ENCODE measurements at places on chromosomes 3 and 15.
A peak's percentile ranks its signal among the peaks of the same experiment; 100 is the strongest.

- DNase-seq: no peak
Measured at GRCh38 chr3:113514265-113514769, 639 bp downstream of the SPICE1 start.

DNA sequence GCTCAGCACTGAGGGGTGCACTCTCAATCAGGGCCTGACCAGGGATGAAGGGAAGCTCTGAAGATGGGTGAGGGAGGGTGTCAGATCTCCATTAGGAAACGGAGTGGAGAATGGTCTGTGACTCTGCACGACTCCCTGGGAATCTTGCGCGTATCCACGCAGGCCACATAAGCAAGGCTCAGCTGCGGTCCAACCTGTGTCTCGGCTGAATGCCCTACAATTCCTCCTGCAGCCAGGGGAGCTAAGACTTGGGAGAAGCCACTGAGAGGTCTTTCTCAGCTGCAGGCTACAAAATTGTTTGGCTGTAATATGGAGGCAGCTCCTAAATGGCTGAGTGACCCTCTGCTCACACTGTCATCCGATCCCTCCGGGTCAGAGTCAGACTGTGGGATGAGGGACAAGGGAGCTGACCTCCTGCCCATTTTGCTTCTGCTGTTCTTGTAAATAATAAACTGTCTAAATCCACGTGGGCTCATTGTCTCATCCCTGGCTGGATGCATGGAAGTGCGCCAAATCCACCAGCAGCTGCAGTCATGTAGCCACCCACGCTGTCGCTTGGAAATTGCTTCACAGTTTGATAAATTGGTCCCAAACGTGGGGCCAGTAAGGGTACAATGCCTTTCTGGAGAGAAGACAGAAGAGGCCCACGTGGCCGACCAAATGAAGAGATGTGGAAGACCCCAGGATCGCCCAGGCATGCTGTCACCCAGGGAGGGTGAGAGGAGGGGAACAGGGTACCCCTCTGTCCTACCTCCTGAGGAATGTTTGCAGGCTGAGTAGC lies 30.5 kb downstream of the ALS2CL start:
- no peak for DNase-seq

GRCh38 chr3:25817107-25817506 lies 27.2 kb downstream of the OXSM start:
- no peak for DNase-seq

DNA sequence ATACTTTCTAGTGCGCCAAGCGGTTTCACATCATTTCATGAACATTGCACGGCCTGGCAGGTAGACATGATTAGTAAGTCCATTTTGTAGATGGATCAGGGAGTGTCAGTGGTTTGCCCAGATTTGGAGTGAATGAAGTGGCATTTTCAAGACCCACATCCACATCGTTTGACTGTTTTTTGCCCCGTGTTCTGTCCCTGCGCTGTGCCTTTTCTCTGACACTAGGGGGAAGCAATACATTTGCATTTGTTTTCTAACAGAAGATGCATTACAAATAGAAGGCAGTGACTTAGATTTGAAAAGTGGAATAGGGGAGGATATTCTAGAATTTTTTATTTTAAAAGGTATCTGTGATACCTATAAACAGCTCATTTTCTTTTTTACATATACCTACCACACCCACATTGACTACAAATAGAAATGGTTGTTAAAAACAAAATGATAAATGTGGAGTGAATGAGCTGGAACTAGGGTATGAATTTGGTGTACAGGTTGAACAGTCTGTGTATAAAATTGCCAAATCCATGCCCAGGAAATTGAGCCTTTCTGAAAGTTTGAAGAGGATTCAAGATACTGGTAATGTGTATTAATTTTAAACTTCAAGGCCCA lies 98.0 kb downstream of the USP13 start:
- DNase-seq: peak; percentile 20

DNA sequence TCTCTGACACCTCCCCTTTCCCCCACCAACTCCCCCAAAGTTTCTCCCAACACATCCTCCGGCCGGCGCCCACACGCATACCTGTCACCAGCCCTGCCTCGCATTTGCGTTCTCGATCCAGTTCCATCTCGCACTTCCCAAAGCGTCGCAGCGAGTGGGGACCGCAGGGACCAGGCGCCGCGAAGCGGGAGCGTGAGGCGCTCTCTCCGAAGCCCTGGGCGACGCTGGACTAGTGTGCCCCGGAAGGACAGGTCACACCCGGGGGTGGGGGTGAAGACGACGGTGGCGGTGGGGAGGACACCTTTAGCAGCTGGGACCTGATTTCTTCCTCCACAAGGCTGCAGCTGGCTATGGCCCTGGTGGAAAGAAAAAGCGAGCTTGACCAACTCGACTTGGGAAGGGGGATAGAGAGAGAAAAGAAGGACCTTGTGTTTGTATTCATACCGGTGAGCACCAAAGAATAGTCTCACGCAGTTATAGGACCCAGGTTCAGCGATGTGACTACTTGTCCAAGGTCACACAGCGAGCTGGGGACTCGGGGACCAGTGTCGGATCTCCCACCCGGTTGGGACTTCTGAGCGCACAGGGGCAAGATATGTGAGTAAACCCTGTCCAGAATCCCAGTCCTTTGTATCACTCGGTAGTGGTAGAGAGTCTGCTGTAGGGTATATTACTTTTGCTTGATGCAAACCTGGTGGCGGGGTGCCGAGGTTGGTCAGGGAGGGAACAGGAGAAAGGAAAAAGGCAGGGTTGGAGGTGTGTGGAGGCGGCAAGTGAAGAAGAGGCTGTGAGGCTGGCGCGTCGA lies 607 bp upstream of the GHSR start:
- no peak for DNase-seq

GRCh38 chr15:40543631-40544294 lies 21.1 kb downstream of the CCDC32 start:
- DNase-seq: no peak

- no peak for DNase-seq
Measured at GRCh38 chr15:39493424-39494067, 87.3 kb upstream of the THBS1 start.

- DNase-seq: no peak
Measured at GRCh38 chr3:116216761-116217160, 228.5 kb downstream of the LSAMP start.

DNA sequence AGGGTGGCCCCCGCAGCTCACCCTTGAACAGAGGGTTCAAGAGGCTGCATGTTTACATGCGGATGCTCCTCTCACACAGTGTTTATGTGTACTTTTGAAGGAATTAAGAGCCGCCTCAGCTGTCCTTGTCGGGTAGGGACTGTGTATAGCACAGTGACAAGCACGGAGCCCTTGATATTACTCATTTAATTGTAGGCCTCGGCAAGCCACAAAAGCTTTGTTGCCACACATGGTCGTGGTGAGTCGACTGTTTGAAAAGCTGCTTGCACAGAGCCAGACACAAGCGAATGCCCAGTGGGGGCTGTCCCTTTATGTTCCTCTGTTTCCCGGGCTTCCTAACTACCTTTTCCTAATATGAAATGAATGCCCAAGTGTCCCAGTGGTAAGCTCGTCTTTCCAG lies 4.5 kb downstream of the ESYT3 start:
- no peak for DNase-seq

DNA sequence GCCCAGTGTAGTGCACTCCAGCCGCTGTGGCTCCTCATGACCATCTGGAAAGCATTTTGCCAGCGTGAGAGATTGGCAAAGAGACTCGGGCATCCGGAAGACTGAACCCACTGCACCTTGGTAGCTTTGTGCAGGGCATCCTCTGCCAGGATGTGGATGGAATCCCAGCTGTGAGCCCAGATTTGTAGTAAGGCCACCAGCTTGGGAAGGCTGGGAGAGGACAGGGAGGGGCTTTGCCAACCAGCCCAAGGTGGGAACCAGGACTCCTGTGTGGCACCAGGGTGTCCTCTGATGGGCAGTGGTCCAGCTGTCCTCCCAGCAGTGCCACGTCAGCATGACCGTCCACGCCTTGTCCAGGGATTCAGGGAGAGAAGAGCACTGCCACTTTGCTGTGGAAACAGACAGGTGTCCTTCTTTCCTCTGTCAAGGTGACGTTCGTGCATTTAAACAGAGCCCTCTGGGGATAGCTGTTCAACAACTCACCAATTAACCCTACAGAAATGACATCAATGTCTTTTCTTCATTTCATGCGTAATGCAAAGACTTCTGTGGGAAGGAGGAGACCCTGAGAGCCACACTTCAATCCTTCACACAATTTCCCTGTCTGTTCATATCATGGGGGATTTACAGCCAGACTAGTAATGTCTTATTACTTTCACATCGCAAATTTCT lies 19.1 kb downstream of the KLF15 start:
- DNase-seq: no peak

GRCh38 chr3:196641333-196642054 lies 2.0 kb downstream of the NRROS start:
- DNase-seq: no peak

- DNase-seq: no peak
Measured at GRCh38 chr3:122307976-122308375, 17.1 kb upstream of the CSTA start.

GRCh38 chr3:42116466-42116865 lies 25.3 kb downstream of the TRAK1 start:
- no peak for DNase-seq

DNA sequence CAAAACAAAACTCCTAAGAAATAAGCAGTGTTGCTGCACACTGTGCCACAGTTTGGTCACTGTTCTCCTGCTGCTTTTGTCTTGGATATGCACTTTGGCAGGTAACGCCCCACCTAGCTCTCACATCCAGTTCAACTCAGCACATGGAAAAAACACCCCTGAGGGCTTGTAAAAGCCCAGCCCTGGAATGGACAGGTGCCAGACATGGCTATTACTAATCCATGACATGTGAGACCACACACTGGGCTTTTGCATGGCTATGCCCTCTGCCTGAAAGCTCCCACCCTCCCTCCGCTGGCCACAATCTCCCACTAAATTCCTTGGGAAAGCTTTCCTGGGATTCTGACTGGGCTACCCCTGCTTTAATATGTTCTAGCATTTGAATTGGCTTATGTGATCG lies 24.7 kb upstream of the ZBED2 start:
- no peak for DNase-seq

GRCh38 chr3:67192466-67192865 lies 194.4 kb downstream of the KBTBD8 start:
- no peak for DNase-seq

- no peak for DNase-seq
Measured at GRCh38 chr3:167469381-167469780, 4.5 kb downstream of the SERPINI2 start.

GRCh38 chr15:59346951-59347350 lies 25.7 kb downstream of the MYO1E start:
- no peak for DNase-seq

GRCh38 chr3:121735047-121735696 lies 14.4 kb downstream of the GOLGB1 start:
- DNase-seq: no peak

GRCh38 chr15:98674336-98674735 lies 26.0 kb downstream of the IGF1R start:
- DNase-seq: no peak

- DNase-seq: no peak
Measured at GRCh38 chr3:64715211-64715982, 27.6 kb upstream of the ADAMTS9 start.

DNA sequence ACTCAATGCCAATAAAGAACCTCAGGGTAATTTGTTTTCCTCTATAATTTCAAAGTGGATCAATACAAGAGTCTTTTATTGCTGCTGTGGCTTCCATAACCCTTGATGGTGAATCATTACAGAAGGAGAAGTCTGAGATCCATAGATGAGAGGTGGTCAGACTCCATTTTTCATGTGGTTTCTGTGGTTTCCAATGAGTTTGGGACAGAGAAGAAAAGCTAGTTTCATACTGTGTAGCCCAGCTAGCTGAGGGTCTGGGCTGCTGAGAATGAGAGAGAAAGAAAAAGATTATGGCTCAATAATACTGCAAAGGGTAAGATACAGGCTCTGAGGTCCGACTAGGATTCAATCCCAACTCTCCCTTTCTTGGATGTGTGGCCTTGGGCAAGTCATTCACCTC lies 180.6 kb upstream of the LRRN1 start:
- DNase-seq: no peak

DNA sequence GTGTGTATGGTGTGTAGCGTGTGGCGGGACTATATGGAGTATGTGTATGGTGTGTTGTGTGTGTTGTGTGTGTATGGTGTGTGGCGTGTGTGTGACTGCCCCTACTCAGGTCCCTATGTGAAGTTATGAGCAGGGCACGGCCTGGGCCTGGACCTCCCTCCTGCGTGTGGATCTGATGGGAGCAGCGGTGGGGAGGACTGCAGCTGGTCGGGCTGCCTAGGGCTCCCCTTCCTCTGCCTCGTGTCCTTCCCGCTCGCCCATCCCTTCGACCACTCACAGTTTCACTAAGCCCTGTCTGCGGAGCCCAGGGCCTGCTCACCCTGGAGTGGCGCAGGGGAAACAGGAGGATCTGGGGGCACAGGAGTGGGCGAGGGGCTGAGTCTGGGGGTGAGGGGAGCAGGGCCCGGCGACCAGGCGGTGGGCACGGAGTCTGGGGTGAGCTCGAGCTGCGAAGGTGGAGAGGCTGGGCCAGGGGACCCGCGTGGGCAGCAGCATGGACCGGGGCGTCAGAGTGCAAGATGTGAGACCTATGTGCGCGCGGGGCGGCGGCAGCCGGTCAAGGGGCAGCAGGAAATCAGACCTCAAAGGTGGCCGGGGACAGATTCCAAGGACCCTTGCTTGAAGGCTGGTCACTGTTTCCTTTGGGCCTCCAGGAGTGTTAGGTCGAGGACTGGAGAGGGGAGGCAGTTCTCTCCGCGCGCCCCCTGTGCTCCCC lies 26.6 kb downstream of the GABRA5 start:
- no peak for DNase-seq

- DNase-seq: no peak
Measured at GRCh38 chr3:28951772-28952556, 328.9 kb upstream of the RBMS3 start.

DNA sequence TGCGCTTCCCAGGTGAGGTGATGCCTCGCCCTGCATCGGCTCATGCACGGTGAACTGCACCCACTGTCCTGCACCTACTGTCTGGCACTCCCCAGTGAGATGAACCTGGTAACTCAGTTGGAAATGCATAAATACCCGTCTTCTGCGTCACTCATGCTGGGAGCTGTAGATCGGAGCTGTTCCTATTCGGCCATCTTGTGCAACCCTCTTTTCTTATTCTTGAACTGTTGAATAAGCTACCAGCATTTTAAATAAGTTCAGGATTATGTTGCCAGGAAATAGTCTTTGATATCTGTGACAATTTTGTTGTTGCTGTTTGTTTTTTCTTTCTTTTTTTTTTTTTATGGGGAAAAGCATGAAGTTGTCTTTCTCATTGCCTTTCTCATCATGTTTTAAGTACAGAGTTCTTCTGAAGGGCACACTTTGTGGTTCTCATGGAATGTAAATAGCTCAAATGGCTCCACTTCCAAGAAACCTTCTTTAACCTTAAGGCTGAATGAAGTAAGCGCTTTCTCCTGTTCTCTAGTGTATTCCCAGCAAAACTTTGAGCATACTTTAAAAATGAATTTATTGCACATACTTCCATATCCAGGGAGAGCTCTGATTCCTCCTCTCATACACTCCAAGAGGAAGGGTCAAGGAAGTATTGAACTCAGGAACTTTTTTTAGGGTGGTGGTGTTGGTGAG lies 468.0 kb upstream of the TBL1XR1 start:
- DNase-seq: no peak

GRCh38 chr15:92051716-92052115 lies 198.2 kb downstream of the SLCO3A1 start:
- DNase-seq: no peak
